Fibroblast of upper back skin (primary cell): ENCODE measurements at places on chromosomes 1 and 21.

GRCh38 chr1:70717656-70718055 is 306.6 kb downstream of the CTH start:
- no peak for DNase-seq

DNA sequence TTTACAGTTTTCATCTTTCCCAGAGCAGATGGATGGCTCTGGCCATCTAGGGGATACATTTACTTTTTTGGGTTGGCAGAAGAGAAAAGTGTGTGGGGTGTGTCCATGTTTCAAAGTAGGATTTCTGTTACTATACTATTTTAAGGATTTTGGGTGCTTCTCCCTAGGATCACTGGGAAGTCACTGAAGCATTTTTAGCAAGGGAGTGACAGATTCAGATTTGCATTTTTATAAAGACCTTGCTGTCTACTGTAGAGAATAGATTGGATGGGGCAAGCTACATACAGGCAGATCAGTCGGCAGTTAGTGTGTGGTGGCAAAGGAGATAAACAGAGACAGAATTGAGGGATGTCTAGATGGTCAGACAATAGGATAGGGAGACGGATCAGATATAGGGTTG is 122.5 kb downstream of the TBX19 start:
- DNase-seq: no peak

- DNase-seq: no peak
Measured at GRCh38 chr1:90781534-90781933, 64.4 kb upstream of the BARHL2 start.

- no peak for DNase-seq
Measured at GRCh38 chr1:156394835-156395461, 25.9 kb downstream of the RHBG start.
